ENCODE measurements at places on chromosomes 3 and 15.

GRCh38 chr3:134777341-134777740 lies 17.7 kb upstream of the EPHB1 start:
- no peak for DNase-seq

DNA sequence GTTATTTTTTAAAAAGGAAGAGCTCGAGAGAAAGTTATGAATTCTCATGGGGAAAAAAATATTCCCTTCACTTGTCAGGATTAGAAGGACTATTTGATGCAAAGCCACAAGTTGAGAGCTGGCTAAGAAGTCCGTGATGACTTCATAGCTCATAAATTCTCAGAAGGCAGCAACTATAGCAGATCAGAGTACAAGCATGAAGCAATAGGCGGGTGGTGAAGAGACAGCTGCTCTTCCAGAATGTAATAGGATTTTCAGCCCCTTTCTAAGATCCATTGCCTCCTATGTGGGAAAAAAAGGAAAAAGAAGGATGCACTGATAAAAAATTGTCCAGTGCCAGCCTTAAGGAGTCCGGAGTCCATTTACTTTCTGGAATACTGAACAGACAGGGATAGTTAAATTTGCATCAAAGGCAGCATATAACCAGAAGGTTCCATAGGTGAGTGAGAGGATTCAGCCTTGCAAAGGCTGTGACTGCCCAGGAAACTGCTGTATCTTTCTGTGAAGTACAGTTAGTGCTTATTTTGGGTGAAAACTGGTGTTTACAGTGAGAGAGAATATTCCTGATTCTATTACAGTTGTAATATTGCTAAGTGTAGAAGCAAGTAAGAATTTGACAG lies 929.5 kb upstream of the ALCAM start:
- no peak for DNase-seq

DNA sequence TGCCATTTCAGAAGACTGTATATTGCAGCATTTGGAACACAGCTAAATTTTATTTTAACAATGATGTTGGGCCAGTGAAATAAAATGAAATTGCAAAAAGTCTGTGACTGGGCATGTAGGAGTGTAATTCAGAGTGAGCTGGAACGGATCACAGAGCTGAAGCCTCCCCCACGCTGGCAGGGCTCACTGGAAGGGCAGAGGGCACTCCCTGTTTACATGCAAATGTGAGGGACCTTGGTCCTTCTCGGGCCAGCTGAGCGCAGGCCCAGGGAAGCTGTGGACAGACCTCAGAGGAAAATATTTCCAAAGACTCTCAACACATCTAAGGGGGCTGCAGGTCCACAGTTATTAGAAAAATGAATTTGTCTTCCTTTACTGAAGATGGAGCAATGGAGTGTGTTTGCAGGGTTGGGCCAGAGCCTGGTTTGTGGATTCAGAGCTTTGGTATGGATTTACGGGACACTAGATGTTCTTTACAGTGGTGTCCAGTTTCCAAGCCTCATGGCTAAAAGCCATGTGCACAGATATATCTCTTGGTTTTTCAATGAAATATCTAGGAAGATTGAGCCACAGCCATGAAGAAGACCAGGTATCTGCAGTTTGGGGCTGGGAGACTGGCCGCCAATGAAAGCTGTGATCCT lies 32.0 kb downstream of the TRPM1 start:
- no peak for DNase-seq

- no peak for DNase-seq
Measured at GRCh38 chr3:191123946-191124345, 75.1 kb upstream of the OSTN start.

DNA sequence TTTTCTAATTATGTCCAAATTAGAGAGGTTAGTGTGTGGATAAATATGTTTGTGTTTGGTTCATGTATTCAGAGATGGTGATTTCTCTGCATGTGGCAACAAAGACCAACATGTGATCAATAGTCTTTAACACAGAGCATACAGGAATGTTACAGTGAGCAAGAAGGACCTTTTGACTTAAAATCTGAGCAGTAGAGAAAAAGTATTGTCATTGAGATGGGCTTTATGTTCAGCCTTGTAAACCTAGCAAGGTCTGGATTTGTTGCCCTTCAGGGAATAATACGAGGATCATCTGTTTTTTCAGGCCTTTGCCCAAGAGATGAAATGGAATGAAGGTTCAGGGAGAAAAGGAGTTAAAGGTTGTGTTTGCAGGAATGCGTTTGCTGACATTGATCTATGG lies 161.8 kb upstream of the NECTIN3 start:
- no peak for DNase-seq

DNA sequence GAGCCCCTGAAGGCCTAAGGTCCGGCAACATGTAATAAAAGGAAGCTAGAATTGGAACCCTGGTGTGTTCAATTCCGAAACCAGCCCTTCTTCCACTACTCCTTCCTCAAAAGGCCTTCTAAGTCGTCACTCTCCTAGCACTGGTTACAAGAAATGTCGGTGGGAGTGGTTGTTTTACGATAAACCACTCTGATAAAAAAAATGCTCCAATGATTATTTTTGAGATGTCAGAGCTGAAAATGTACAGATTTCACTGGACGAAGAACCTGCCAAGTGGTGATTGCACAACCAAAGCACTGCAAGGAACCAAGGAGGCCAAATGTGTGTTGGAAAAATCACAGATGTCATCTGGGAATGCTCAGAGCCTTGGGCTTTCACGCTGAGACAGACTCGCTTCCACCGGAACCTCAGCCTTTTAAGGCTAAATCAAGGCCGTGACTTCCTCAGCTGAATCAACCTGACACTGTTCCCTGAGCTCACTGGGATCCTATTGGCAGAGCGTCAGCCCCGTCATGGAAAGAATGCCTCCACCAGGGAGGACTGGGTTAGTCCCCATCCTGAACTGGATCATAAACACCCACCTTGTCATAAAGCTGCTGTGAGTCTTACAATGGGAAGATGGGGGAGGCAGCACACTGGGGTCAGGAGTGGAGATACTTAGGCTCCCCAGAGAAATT lies 108.1 kb upstream of the THBS1 start:
- no peak for DNase-seq

DNA sequence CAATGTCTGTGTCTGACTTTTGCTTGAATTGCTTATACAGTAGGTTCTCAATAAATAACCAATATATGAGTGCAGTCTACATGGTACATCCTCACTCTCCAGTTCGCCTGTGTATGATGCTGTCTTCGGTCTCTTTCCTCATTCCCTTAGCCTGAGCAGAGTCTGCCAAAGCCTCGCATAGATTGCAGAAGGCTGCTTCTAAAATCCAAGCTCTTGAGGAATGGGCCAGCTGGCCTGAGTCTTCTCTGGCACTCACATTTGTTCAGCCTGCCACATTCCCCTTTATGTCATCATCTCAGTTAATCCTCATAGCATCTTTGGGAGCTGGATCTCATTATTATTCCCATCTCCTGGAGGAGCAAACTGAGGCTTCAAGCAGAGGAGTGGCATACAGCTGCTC lies 27.2 kb upstream of the ADAMTS7 start:
- DNase-seq = no peak

- no peak for DNase-seq
Measured at GRCh38 chr3:131406274-131406673, 24.7 kb downstream of the NUDT16 start.

- DNase-seq = no peak
Measured at GRCh38 chr3:55858302-55858701, 371.2 kb upstream of the WNT5A start.

DNA sequence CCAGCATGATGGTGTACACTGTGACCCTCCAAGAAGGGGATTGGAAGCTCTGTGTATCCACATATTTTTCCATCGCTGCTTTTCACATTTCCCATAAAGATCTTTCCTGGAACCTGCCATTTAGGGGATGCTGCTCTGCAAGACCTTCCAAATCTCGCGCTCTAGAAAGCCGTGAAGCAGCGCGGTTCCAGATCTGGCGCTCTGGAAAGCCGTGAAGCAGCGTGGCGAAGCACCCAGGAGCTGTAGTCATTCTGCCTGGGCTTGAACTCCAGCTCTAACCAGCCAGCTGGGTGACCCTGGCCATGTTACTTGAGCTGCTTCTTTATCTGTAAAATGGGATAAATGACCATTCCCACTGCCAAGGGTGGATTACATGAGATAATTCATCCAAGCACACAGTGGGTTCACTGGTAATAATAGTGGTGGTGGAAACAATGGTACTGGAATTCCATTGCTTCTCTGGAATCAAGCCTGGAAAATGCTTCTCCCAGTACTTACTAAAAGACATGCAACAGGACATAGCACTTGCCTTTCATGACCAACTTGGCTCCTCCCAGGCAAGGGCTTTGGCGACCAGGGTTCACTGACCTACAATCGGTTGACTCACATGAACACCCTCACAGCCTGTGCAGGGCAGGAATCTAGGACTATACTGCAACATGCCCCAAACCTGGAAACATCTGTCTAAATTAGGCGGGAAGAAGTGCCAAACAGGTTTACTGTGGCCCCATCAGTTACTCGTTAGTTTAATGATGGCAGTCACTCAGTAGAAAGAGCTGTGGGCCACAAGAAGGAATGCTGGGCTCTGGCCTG lies 70.7 kb downstream of the XXYLT1 start:
- DNase-seq = no peak

GRCh38 chr3:168070919-168071318 lies 24.8 kb downstream of the GOLIM4 start:
- no peak for DNase-seq

DNA sequence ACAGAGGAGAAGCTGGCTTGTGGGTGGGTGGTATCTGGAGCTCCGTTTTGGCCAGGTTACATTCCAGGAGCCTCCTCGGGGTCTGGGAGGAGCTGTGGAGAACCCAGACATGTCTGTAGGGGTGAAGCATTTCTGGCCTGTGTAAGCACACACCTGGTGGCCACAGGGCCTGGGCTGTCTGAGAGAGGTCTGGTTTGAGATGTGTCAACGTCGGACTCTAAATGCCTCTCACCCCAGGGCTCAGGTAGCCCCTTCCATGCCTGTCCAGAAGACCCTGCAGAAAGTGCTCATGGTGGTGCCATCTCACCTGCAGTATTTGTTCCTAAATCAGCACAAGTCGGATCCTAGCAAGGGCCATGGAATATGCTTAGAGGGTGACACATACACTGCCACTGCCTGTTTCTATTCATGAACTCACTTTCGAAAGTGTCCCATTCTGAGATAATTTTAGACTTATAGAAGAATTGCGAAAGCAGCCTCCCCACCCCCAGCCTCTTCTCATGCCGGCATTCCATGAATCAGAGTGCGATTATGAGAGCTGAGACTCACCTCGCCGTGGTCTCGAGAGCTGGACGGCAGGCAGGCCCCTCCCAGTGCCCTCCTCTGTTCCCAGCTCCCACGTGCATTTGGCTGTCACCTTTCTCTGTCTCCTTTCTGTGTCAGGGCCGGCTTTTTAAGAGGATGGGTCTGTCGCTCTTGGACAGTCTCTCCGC lies 63.7 kb downstream of the KLF15 start:
- DNase-seq = no peak

GRCh38 chr3:140842984-140843649 lies 98.5 kb upstream of the SLC25A36 start:
- DNase-seq = no peak

DNA sequence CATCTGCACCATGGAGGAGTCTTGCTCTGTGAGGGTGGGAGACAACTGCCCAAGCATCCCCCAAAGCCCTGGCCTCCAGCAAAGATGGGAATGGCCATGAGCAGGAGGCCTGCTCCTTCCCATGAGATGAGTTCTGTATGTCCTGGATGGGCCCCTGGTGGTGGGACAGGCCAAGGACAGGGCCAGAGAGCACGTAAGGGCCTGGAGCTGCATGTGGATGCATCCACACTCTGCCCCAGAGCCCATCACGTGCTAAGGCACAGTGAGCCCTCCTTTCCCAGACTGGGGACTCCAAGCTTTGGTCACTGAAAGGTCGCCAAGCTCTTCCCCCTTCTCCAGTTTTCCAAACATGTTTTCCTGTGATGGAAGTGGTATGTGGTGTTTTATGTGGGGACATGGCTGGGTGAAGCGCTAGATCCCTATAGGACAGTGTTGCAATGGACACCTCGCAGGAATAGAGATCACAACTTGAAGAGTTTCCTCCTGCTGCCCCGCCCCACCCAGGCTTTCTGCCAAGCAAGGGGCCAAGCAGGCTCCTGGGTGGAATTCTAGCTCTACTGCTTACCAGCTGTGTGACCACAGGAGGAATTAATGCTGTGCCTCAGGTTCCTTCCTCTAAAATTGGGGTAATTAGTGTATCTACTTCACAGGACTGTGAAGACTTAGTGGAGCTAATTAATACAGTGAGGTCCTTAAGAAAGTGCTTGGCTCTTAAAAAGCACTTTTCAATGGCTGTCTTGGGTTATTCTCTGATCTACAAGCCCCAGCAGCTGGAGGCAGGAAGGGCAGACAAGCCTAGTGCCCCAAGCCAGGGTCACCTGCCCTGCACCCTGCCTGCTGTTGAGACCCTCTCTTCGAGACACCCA lies 106.4 kb upstream of the RPL32 start:
- no peak for DNase-seq
